Effector memory CD4-positive, alpha-beta T cell (primary cell): ENCODE measurements at places on chromosomes 2 and 18.

GRCh38 chr18:9685615-9685890, 22.5 kb upstream of the RAB31 start:
- no peak for DNase-seq

GRCh38 chr18:59467497-59467896, 108.4 kb upstream of the LMAN1 start:
- no peak for DNase-seq

DNA sequence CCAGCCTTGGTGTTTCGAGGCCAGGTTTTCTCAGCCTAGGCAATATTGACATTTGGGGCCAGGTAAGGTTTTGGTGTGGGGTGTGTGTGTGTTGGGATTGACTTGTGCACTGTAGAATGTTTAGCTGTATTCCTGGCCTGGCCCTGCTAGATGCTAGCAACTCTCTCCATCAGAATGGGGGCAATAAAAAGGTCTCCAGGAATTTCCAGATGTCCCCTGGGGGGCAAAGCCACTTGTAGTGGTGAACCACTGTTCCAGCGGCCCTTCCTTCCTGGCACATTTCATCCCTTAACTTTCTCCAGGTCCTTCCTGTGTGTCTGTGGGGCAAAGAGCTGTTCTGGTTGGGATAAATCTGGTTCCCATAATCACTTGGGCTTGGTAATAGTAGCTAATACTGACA, 12.0 kb downstream of the LIPG start:
- DNase-seq: no peak

- DNase-seq: no peak
Measured at GRCh38 chr18:36331521-36331971, 34.0 kb downstream of the FHOD3 start.

GRCh38 chr2:149819356-149819957, 231.9 kb upstream of the MMADHC start:
- no peak for DNase-seq

DNA sequence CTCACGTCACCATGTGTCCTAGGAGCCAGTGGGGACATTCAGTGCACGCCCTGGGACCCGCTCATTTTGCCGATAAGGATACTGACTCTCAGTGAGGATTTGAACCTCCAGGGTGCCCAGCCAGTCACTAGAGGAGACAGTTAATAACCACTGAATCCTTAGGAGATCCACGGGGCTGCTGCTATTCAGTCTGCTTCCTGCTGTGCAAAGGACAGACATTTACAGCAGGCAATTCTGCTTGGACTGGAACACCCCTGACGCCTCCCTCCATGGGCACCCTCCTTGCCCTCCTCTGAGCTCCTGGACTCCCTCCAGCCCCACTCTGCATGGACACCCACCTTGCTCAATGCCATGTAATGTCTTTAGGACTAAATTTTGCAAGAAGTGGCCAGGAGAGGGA, 265.5 kb downstream of the EIPR1 start:
- no peak for DNase-seq

GRCh38 chr2:233384811-233385488, 30.7 kb downstream of the DGKD start:
- DNase-seq: no peak

DNA sequence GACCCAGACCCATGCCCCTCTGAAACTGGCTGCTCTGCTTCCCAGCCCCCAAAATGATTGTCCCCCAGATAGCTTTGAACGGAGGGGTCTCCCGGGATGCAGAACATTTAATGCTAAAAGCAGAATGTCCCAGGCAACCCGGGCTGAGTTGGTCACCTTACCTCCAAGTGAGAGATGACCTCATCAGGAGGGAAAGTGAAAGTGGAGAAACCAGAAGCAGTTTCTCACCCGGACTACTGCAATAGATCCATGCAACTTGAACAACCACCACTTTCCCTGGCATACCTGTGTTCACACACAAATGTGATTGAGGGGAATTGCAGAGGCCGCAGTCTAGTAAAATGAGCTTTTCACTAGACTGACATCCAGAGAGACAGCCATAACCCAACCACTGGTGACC, 75.3 kb upstream of the NPAS2 start:
- DNase-seq: no peak

DNA sequence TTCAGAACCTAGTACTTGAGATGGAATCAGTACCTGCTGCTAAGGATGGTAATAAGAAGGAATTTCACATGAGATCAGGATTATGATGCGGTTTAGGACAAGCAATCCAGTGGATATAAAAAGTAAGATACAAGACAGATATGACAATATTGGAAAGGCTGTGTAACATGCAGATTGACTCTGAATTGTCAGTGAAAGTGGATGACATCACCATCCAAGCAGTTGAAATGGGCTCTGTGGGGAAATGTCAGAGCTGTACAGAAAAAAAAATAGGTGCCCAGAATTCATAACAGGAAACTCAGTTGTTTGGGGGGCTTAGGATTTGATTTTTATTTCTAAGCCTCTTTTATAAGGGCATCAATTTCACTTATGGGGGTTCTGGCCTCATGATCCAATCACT, 438.3 kb downstream of the SPAG16 start:
- DNase-seq: no peak

DNA sequence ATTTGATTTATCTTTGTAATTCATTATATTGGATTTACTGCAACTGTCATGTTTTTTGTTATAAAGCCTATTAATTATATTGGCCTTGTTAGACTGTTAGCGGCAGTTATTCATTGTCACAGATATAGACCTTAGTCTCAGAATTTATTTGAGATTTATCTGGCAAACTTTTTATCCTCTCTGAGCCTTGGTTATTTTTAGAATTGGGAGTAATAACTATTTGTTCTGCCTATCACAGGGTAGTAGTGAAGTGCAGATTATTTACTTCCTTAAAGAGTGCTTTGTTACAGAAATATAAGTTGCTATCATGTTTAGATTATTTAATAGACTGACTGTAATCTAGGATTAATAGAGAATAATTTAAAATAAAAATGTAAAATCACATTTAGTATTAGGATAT, 41.9 kb downstream of the AGPS start:
- DNase-seq: no peak

DNA sequence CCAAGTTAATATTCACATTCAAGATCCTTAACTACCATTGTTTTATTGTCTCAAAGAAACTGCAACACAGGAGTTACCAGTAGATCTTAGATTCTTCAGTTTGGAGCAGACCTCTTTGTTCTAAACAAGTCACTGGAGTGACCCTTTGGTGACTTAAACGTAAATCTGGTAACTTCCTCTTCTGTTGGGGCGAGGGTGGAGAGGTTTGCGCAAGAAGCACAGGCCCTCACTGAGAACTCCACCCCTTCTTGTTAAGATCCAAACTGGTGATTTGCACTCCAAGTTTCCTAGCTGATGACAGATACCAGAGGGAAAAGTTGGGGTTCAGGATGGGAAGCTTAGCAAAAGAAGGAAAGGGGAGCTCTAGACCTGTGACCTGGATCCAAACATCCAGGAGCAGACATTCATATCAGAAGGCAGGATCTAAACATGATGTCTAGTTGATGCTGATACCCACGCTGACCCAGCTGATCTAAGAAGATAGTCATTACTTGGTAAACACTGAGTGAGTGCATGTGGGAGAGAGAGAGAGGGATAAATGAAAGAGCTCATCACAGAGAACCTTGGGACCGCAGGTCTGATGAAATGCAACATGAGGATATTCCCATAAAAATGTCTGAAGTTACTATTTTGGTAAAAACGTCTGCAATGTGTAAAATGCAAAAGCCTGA, 256.0 kb downstream of the CDH20 start:
- no peak for DNase-seq

DNA sequence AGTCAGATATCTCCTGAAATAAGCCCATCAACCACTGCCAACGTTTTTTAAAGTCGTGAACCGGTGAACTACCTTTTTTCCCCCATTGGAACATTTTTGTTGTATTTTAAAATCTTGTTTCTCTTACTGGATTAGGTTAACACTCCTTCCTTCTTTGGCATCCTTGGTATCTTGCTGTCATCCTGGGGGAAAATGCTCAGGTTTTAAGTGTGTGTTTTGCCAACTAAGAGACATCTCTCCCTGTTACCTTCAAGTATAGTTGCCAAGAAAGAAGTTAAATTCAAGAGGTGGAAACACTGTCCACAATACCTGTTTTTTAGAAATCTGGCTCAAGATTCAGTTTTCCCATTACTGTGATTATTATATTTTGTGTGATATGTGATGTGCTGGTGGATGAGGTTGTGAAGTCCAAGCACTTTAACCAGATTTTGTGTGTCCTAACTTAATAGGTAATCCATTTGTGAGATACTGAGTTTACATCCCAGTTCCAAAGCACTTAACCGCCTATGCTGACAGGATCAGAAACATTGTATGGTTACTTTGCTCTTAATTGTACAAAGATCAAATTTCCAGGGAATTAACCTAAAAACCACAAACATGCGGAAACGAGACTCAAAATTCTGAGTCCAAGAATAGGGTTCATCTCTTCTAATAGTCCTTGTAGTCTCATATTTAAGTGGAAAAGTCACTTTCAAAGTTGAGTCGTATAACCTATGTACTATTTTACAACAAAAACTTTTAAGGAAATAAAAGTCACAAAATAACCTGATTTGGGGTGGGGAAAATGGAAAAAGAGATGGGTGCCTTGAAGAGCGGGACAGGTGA, 1.3 kb upstream of the SP3 start:
- no peak for DNase-seq

DNA sequence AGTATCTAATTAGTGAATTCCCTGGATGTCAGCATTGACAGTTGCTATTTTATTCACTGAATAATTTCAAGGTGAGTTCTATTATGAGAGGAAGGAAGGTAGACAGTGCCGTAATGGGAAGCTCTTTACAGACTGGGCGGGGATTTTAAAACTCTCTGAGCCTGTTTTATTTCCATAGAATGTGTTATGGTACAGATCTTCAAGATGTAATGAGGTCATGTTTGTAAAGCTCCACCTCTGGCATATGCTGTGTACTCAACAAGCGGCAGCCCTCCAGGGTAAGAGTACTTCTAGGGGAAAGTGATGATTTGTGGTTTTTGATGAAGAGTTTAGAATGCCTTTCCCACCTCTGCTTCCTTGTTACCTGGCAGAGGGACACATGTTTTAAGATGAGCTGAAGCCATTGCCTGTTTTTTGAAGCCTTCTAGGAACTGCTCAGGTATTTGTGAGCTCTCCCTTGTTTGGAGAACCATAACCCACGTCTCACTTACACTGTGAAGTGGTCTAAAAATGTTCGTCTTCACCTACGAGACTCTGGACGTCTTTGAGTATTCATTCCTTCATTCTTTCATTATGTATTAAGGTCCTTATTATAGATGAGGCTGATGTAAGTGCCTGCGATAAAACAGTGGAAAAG, 251.2 kb downstream of the PTGR3 start:
- no peak for DNase-seq

DNA sequence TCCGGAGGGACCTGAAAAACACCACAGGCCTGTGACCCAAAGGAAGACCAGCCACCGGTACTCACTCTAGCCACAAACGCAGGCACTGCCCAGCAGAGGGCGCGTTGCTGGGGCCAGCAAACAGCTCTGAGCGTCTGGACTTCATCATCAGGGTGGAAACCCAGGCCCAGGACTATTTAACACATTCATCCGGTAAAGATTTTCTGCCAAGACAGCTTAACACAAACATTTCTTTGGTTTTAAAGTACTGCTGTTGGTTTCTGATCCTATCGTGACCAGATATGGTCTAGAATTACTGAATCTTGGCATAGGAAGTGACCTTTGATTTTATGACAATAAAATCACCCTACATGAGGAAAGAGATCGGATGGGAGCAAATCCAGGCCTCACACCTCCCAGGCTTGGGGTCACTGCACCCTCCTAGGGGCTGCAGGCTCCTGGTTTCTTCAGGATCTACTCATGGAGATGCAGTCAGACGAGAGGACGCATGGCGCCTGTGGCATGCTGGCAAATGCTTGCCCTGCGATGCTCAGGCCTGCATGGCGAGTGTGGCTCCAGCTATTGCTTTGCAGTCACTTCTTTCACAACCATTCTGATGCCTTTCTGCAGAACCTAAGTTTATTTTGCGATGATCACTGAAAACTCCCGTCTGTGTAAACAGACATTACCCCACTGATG, 130.4 kb downstream of the COL4A4 start:
- DNase-seq: no peak

- DNase-seq: no peak
Measured at GRCh38 chr2:133523406-133523805, 44.9 kb downstream of the NCKAP5 start.

DNA sequence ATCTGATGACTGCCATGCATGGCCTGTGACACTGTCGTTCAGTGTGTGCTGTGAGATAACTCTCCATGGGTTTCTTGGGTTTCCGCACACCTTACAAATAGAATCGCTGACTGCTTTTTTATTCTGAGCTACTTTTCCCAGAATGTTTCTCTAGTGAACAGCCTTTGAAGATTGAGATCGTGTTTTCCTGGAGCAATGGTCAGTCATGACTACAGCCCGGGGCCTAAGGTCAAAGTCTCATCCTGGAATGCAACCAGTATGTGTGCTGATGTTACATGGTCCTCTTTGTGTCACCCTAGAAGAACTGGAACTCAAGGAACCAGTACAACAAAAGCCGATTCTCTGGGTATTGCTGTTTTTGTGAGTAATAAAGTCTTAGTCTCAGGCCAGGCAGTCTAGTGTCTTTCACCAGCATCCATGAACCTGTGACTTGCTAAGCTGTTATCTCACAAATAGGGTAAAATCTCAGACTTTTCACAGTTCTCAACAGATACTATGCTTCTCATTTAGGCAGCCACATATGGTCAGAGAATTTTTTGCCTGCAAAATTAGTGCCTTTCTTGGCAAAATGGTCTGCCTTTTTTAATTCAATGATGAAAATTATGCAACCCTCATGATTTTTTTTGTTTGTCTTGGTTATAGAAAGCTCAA, 124.9 kb upstream of the PIEZO2 start:
- DNase-seq: no peak

GRCh38 chr2:95389245-95390119, 13.0 kb upstream of the FAHD2A start:
- no peak for DNase-seq

GRCh38 chr18:47986620-47987387, 56.3 kb upstream of the SMAD2 start:
- no peak for DNase-seq

DNA sequence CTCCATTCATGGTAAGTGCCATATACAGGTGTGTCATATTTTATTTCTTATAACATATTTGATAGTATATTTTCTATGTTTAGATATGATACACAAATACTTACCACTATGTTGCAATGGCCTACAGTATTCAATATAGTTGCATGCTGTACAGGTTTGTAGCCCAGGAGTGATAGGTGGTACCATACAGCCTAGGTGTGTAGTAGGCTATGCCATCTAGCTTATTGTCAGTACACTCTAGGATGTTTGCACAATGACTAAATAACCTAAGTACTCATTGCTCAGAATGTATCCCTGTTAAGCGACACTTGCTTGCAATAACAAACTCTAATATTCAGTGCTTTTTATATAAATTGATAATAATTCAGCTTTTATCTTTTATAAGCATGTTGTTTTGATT, 563.1 kb upstream of the LINC00305 start:
- DNase-seq: no peak
